Ureter (tissue), 1 donor: ENCODE measurements at places on chromosomes 6 and 20.
A peak's percentile ranks its signal among the peaks of the same experiment; 100 is the strongest.

DNA sequence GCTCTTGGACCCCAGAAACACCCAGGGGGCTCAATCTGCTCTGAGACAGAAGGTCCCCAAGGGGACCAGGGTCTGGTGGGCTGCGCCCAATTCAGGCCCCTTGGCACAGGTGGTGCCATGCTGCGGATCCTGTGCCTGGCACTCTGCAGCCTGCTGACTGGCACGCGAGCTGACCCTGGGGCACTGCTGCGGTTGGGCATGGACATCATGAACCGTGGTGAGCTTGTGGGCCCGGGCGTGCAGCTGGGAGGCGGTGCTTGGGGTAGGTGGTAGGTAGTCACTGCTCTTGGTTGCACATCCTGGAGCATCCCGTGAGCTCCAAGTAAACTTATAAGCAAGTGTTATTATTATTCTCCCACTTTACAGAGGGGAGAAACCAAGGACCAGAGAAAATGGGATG, at the start of gene BPIFB6:
BPIFB6 (plus strand) TSS at position 118 of the 400 bp plus-strand sequence; CDS start at position 118, 0 bp downstream.
- no peak for DNase-seq

GRCh38 chr6:19137505-19137904, 699.7 kb upstream of the ID4 start:
- DNase-seq = no peak

GRCh38 chr6:19399406-19399805, 437.8 kb upstream of the ID4 start:
- no peak for DNase-seq

DNA sequence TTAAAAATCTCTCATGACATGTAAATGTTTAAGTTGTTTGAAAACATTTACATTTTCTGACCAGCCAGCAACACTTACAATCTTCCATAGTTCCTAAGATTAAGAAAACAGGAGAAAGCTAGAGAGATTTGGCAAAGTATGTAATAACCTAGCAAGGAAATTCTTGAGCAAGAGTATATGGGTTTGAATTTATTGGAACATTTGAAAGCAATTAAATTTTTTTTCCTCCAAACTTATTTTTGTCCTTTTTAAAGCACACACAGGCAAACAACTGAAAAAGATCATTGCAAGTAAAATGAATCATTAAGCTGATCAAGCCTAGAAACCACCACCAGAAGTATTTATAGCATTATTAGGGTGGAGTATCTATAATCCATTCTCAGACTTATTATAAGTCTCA, 20.1 kb upstream of the ZNF217 start:
- no peak for DNase-seq

GRCh38 chr20:12698817-12699216, 310.0 kb upstream of the SPTLC3 start:
- DNase-seq = no peak

DNA sequence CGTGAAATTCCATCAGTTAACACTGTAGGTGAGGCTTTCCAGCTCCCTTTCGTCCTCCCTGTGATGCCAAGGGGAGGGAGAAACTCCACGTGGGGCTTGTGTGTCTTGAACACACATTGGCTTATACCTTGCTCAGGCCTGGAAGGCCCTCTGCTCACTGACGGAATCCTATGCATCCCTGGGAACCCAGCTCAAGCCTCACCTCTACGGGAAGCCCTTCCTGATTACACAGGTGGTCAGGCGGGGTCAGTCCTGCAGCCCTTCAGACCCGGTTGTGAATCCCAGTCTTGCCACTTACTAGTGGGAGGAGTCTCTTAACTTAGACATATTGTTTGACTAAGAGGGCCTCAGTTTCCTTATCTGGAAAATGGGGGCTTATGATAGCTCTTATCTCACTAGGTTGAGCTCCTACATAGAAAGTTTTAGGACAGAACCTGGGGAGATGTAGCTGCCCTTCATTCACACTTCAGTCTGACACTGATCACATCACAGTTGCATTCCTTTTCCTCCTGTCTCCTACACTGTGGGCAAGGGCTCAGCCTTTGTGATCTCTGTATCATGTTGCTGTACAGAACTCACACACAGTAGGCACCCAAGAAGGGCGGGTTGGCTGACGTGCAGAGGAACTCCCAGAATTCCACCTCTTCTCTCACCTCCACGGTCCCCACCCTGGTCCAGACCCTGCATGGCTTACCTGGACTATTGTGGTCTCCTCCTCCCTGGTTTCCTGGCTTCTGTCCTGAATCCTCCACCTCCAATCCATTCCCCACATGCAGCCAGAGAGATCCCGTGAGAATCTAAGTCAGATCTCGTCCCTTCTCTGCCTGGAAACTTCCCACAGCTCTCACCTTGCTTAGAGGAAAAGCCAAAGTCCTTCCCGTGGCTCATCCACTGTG, 129.6 kb downstream of the CEBPB start:
- no peak for DNase-seq

DNA sequence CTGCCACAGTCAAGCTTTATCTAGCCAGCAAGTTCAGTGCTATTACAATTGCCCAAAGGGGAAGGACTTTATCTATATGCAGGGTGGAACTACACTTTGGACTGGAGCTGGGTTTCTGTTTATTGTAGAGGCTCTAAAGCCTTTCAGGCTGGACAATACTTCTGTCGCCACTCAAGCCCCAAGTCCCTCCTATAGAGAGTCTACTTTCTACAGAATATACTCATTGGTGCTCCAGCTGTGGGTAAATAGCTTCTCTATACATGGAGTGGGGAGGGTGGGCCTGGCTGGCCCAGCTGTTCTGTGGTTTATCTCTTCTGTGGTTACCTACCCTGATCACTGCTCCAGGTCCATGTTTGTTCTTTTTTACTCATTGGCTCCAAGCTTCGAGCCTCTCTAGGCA, 151.8 kb upstream of the MYLIP start:
- DNase-seq = no peak

- no peak for DNase-seq
Measured at GRCh38 chr20:43567477-43567876, 8.7 kb downstream of the SGK2 start.

- DNase-seq = peak; percentile 47
Measured at GRCh38 chr20:5001174-5002076, at the start of gene SLC23A2. Gene SLC23A2 (minus strand): TSS chr20:5001510. CDS start chr20:4932562, 68,948 bp downstream.

DNA sequence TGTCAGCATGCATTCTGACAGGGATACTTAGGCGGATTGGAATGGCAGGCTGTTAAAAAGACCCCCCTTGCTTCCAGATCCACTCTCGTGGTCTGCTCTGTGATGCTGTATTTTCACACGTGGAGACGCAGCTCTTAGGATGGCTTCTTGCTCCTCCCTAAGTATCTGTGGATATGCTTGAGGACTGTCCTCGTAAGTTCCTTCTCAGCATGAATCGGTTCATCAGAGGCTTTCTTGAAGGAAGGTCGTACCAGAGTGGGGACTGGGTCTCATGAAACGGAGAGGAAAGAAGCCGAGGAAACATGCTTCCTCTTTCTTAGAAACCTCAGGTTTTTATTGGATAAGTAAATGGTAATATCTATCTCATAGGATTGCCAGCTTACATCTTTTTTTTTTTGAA, 220.4 kb downstream of the FARS2 start:
- no peak for DNase-seq

GRCh38 chr20:16191496-16191895, 381.8 kb downstream of the KIF16B start:
- DNase-seq = no peak

DNA sequence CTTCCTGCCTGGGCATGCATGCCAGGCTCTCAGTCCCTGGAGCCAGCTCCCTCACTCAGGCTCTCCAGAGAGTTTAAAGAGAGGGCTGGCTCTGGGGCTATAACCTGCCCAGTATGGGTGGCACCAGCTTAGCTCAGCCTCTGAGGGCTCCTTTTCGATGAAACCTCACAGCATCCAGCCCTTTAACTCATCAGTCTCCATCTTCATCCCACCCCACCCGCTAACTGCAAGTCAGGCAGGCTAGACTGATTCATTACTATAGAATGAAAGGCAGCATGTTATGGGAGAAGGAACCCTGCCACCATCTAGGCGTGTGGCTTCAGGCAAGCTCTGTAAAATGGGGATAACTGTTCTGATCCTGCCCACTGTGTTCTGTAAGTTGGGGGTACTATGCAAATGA, 53.5 kb downstream of the RAB44 start:
- no peak for DNase-seq

GRCh38 chr20:47724910-47725247, 60.4 kb downstream of the SULF2 start:
- no peak for DNase-seq

GRCh38 chr20:51285684-51286083, 256.8 kb downstream of the NFATC2 start:
- DNase-seq = no peak

DNA sequence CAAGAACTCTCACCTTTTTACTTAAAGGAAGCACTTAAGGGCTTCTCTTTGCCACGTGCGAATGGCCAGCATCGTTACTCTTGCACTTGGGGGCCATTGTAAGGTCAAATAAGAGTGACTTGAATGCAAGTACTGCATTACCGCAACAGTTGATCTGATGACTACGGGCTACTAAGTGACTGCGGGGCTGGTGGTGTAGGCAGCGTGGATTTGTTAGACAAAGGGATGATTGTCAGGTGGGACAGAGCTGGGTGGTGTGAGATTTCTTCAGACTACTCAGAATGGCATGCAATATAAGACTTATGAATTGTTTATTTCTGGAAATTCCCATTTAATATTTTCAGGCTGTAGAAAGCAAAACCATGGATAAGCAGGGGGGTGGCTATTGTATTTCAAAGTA, 199.7 kb upstream of the UST start:
- no peak for DNase-seq

- no peak for DNase-seq
Measured at GRCh38 chr6:152161501-152161900, 354.0 kb downstream of the ESR1 start.

- no peak for DNase-seq
Measured at GRCh38 chr6:149261364-149262040, 56.0 kb upstream of the TAB2 start.

DNA sequence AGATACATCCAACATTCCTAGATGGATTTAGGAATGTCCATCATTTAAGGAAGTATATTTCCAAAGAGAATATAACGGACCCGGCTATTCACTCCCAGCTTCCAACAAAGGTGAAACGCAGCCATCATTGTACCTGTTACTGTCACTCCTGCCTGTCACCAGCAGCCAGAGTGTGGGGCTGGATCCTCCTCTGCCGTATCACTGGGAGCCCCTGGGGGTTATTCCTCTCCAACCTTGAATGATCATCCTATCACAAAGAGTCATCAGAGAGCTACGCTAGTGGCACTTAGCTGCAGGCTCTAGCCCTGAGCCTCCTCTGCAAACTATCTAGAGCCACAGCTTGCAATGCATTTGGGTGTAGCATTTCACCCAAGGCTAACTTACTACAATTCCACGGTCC, 73.6 kb upstream of the NHSL1 start:
- DNase-seq = no peak

- DNase-seq = no peak
Measured at GRCh38 chr20:20161611-20162010, 109.3 kb downstream of the CFAP61 start.

DNA sequence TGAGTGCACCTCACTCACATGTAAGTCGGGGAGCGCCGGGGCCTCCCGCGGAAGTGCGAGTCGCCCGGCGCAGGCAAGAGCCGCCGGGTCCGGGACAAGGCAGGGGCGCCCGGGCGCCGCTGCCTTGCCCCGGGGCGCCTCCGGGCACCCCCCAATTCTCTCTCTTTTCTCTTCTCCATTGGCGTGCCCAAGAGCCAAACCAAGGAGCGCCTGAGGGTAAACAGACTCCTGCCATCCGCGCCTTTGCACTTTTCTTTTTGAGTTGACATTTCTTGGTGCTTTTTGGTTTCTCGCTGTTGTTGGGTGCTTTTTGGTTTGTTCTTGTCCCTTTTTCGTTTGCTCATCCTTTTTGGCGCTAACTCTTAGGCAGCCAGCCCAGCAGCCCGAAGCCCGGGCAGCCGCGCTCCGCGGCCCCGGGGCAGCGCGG, 36.8 kb downstream of the GNAS start:
- DNase-seq = no peak

DNA sequence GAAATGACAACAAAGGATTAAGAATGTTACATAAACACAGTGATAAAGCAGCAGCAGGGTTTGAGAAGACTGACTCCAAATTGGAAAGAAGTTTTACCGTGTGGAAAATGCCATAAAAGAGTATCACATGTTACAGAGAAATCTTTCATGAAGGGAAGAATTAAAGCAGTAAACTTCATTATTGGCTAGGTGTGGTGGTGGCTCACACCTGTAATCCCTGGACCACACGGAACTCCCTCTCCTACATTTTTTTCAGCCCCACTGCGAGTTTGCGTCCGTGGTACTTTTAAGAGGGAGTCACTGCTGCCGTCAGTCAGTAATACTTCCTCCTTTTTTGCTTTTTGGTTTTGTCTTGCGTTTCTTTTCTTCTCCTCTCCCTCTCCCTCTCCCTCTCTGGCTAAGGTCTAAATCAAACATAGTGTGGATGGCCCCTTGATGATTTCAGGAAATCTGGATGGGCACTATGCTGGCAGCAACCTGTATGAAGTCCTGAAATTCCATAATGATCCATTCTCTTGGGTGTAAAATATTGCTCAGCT, 112.3 kb downstream of the MAN1A1 start:
- DNase-seq = no peak

DNA sequence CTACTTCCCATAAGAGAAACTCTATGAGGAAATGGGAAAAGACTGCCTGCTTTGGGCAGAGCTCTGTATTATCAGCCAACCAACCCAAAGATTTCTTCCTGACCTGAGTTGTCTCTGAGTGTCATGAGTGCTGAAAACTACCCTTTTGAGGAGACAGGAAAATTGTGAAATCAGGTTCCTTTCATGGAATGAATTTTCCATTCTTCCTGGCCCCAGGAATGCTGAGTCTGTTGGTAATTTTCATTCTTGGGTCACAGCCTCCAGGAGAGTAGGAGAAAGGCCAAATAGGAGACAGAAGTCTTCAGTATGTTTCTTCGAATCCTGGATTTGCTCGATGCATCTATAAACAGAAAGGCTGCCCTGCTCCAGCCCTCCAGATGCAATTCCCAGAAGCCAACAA, 53.6 kb downstream of the SCML4 start:
- DNase-seq = no peak

- no peak for DNase-seq
Measured at GRCh38 chr6:23983735-23984134, 142.3 kb upstream of the NRSN1 start.

- no peak for DNase-seq
Measured at GRCh38 chr20:54458219-54458618, 17.2 kb upstream of the DOK5 start.

DNA sequence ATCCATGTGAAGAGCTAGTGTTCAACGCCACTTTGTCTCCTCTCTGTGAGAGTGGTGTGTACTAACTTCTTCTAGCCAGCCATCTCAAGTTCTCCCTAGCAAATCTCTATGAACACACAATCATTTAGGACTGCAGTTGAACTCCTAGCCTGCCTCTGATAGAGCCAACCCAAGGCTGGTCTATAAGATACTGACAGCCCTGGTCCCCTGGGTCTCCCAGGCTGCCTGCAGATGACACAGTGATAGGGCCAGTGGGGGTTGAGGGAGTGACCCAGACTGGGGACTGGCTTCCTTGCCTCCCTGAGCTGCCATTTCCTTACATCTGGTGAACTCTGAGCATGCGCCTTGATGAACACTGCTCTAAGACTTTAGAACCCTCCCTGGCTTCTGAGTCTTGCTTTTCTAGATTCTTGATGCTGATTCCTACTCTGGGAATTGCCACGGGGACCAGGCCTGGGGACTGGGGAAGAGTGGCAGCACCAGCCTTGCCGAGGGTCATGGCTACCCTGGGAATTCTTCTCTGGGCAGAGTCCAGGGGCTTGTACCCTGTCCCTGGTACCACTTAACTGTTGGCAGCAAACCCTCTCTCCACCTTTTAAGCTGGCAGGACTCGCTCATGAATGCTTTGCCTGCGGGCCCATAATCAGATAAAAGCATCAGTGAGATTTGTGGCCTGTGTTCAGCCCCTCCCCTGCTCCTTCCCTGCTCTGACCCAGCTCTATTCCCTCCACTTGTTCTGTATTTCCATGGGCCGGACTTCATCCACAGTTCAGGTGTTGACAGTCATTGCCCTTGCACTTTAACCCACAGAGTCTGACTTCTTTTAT, 130.8 kb upstream of the CHD6 start:
- no peak for DNase-seq
